ENCODE measurements at places on chromosomes 2 and 18.

GRCh38 chr2:48346124-48346536 is 183.8 kb upstream of the STON1 start:
- DNase-seq: no peak

DNA sequence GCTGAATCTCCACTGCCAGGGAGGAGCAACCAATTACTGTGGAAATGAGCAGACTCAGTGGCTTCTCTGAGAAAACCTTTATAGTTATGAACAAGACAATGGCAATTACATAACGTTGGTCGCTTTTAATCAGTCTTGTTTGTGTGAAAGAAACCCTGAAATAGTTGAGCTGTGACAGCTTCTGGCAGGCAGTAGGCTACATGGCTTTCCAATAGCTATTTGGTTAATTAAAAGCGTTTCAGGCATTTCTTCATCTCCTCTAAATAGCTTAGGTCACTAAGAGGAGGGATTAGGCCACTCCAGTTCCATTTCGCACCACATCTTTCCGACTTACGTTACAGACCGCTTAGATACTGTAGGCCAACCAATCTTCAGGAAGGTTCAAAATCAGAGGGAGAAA is 794.4 kb upstream of the ID2 start:
- DNase-seq: no peak

DNA sequence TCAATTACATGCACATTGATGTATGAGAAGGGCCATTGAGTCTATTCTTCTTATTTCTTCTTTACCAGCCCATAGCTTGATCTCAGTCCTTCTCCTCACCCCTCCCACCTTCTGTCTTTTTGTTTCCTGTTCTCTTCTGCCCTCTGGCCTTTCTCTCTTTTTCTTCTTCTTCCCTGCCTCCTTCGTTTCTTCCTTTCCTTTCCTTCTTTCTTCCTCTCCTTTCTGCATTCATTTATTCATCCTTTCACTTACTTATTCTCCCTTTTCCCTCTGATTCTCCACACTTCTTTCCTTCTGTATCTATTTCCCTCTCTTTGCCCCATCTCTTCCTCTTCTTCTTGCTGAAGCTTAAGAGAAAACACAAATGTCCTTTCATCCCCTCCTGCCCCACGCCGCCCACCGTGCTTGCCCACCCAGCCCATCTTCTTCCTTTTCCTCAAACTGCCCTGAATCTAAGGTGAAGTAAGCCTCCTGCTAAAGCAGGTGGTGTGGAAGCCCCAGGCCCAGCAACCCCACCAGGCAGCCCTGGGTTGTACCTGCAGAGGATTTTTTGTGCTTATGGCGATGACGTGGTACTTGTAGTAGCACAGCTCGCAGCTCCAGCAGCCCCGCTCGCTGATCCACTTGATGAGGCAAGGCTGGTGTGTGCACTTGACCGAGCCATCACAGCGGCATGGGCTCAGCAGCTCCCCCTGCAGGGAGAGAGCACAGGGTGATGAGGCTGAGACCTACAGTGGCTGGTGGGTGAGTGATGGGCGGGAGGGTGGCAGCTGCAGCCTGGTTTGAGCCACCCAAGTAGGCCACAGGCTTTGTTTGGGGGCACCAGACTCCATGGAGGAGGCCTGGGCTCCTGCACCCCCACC is 89.0 kb downstream of the MARCHF4 start:
- DNase-seq: no peak

DNA sequence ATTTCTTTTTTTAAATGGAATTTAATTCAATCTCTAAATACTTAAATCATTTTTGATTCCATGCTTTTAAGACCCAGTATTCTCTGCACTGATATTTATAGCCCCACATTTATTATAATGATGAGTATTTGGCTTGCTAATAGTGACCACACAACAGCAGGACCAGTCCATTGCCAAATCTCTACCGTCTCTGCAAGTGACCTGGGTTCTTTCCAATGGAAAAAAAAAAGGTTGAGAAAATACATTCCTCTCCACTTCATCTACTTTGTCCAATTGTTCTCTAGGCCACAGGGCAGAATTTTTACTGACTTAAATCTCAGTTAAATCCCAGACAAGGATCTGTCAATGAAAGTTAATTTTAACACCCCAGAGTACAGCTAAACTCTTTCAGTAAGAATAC is 20.5 kb downstream of the GRB14 start:
- no peak for DNase-seq

DNA sequence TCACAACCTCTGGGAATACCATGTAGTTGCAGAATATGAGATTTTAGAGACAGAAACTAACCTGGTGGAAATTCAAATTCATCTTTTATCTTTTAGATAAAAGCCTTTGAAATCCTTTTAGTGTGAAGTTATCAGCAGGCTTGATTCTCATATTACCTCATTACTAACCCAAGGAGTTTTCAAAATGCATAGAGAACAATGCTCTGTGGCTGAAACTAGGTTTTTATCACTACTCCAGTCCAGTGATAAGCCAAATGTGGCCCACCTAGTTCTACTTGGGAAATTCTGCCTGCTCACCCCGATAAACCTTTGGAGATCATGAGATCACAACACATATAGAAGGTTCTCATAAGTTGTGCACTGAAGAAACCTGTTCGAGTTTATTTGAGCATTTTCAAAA is 121.7 kb downstream of the MMADHC start:
- DNase-seq: no peak

DNA sequence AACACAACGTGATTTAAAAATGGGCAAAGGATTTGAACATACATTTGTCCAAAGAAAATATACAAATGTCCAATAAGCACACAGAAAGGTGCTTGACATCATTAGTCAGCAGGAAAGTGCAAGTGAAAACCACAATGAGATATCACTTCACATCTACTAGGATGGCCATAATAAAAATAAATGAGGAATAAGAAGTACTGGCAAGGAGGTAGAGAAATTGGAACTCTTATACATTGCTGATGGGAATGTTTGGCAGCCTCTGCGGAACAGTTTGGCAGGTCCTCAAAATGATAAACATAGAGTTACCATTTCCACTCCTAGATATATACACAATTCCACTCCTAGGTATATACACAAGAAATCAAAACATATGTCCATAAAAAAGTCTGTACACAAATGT is 51.0 kb upstream of the PGAP1 start:
- DNase-seq: no peak

DNA sequence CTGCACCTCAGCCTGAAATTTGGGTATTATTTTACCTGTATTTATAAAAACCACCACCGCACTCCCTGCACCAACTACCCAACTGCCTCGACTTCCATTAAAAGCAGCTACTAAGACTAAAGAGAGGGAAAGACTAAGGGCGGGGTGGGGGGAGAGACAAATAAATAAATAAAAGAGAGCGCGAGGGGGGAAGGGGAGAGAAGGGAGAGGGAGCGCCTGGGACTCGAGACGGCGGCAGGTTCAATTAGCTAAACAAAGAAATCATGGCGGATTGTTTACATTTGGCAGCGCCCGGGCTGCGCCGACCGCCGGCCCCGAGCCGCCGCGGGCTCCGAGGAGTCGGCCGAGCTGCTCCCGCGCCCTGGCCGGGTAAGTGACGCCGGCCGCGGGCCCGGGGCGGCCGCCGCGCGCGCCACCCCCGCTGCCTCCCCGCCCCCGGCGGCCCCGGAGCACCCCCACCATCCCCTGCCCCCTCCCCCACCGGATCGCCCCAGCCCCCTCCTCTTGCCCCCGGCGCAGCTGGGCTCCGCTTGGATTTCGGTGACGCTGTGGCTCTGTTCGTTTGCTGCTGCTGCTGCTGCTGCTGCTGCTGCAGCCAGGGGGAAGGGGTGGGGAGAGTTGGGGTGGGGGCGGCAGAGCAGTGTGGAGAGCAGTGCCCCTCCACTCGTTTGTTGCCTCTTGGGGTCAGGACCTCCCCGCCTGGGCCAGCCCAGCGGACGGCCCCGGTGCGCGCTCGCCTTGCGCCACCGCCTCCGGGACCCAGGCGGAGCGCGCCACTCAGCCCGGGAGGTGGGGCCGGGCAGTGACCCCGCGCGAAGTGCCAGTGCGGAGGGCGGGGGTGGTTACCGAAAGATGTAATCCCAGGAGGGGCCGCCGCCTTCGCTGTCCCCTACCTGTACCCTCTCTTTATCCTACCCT is 187.2 kb upstream of the FANCL start:
- DNase-seq: peak; percentile 80

GRCh38 chr2:147033044-147033443 is 811.8 kb upstream of the ACVR2A start:
- no peak for DNase-seq

DNA sequence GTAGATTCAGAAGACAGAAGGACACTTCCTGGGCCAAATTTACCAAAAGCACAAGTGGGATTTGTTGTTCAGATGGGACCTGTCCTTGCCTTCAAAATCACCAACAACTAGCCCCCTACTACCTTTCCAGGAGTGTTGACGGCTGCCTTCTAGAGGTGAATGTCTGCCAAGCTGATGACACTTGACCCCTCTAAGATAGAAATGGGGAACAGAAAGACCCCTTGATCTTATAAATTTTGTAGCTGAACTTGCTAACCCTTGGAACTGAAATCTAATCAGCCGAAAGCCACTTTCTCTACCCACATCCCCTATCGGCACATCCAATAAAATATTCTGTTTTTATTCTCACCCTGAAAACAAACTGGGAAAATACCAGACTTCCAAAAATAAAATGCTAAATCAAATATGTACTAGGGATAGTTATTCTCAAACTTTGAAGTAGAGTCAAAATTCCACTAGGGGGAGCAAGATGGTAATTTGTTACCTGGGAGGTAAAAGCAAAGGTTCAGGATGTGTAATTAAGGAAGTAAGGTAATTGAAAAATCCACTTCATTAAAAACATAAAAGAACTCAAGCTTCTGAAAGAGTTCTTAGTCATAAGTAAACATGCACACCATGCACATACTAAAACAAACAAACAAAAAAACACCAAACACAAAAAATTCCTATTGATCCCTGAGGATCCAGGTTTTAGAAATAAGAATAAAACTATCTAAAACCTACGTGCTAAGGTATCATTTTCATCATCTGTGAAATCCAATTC is 119.2 kb downstream of the ANKRD44 start:
- DNase-seq: peak; percentile 80

GRCh38 chr2:11550302-11550701 is 16.5 kb downstream of the GREB1 start:
- no peak for DNase-seq

DNA sequence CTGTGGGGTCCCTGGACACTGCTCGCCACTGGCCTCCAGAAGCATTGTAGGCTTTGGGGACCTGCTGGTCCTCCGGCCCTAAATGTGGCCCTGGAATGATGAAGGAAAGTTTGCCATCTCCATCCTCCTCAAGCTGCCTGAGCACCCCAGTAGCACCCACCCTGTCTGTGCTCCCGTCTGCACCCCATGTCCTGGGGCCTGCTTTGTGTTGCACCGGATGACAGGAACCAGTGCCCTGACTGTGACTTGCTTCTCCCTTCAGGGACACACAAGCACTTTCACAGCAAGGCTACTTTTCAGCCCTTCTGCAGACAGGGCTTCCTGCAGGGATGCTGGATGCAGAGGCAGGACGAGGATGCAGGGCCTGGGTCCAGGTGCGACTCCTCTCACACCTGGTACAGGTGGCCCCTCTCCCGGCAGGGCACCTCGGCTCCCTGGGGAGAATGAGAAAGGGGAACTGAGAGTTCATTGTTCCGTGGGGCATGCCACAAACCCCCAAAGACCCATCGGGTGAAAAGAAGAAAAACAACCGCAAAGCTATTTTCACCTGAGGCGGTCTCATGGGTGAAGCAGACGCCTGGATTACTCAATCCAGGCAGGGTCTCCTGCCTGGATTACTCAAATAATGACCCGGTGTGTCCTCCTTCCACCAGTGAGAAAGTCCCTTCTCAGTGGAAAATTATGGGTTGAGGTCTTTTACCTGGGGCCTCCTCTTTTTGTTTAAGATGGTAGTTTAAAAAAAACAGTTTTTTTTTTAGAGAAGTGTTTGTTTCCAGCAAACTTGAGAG is 74.9 kb downstream of the LONRF2 start:
- DNase-seq: peak; percentile 14

- no peak for DNase-seq
Observed at GRCh38 chr18:59318460-59319050, at the start of gene CPLX4. Gene CPLX4 (minus strand): TSS chr18:59318649. CDS start chr18:59318462, 187 bp downstream.

All from common myeloid progenitor, CD34-positive (primary cell).